NCI-H1930 (cell line): ENCODE measurements at places on chromosomes 7 and 10.

DNA sequence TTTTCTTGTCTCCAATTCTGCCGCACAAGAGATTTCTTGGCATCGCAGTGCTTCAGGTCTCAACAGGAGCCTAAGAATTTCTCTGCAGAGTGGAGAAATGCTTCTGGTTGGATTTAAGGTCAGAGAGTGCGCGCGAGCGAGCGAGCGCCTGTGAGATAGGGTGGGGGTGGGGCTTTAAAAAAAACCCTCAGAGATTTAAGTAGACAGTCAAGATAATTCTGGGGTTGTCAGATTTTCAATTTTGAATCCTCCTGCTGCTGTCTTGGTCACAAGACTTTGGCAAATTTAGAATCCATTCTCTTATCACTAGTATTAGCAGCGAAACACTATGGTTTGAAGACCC lies 49.7 kb downstream of the CPEB3 start:
- no peak for DNase-seq

DNA sequence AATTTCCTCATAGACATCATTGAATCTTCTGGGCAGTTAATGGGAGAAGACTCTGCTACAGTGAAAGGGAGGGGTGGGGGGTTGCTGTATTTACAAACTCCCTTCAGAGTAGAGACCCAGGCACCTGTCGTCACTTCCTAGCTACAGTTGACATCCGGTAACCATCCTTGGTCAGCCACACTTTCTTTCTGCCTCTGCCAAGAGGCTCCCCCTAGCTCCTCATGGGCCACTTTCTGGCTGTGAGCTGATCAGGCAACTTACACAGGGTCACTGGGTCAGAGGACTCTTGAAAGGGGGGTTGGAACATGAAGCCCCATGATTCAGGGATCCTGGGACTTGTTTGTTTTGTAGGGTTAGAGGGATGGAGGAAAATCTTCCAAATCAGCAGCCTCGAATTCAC lies 1.2 kb downstream of the TECPR1 start:
- DNase-seq: no peak

DNA sequence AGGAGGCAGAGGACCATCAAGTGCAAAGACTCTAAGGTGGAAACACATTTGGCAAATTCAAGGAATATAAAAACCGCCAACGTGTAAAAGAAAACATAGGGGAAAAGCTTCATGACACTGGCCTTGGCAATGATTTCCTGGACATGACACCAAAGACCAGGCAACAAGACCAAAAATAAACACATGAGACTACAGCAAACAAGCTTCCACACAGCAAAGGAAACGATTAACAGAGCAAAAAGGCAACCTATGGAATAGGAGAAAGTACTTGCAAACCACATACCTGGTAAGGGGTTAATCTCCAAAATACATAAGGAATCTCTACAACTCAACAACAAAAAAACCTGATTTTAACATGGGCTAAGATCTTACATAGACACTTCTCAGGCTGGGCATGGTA lies 3.5 kb downstream of the GSTO1 start:
- DNase-seq: no peak

GRCh38 chr7:11650500-11650899 lies 181.5 kb downstream of the THSD7A start:
- DNase-seq: no peak

GRCh38 chr10:86046845-86047460 lies 319.6 kb downstream of the GRID1 start:
- no peak for DNase-seq
